ENCODE measurements at places on chromosomes 1 and 21.

- DNase-seq, result no peak
These were observed 28.4 kb downstream of the ELF3 start for GRCh38 chr1:202038688-202039346.

DNA sequence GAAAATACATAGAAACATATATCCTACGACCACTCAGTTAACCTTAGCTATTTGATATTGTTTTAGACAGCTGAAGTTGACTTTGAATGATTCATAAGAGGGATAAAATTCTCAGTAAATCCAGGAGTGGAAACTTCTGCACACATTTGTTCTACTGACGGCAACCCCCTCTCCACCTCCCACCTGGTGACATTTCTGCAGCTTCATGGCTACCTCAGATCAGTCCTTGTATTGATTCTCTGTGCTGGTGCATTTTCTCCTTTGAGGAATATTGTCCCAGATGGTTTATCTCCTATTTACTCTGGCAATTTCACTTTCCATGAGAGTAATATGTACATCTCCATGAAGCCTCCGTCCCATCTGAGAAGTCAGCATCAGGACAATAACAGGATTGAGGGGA is 57.7 kb upstream of the COA6 start:
- no peak for DNase-seq

DNA sequence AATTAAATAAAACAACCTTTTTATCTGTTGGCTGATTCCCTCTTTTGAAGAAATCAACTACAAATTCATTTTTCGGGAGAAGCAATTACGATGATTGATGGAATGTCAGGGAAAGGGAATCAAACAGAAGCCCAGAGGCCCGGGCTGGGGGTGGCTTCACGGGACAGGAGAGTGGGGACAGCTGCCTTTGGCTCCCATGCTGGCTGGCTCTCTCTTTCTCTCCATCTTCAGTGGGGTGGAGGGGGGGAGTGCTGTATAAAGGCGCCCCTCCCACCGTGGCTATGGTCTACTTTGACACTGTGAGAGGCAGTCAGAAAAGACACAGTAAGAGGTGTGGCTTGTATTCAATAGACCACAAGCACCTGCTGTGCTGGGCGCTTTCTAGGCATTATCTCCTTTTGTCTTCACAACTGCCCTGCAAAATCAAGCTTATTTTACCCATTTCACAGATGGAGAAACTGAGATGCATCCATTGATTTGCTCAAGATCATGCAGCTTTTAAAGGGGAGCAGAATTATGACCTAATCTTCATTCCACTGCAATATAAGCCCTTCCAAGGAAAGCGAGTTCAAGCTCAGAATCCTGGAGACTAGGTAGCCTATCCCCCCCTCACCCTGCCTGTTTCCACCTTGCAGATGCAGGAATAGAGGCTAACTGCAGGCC is 92.9 kb downstream of the GRIK3 start:
- no peak for DNase-seq

GRCh38 chr21:36397606-36398005 is 12.4 kb downstream of the CHAF1B start:
- no peak for DNase-seq

DNA sequence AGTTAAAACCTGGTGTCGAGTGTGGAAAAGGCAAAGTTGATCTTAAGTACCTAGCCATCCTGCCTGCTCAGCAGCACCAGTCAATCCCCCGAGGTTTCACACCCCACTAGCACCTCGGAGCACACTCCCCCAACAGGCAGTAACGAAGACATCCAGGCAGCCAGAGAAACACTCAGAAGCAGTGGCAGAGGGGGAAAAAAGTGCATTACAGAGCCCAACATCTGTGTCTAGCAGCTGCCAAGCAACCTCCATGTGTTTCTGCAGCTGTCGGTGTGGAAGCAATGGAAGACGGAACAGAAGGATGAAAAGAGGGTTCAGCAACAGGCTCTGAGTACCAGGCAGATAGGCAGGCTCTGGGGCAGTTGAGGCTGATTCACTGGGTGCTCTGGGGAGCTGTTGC is 73.4 kb upstream of the PROX1 start:
- no peak for DNase-seq

- DNase-seq, result no peak
These were observed 63.6 kb downstream of the CD46 start for GRCh38 chr1:207815466-207815865.

- no peak for DNase-seq
These were observed 129.9 kb upstream of the KCNK2 start for GRCh38 chr1:214952648-214953047.

- no peak for DNase-seq
These were observed 17.6 kb downstream of the RABIF start for GRCh38 chr1:202871367-202871766.

GRCh38 chr1:50425376-50426107 is 2.3 kb upstream of the DMRTA2 start:
- no peak for DNase-seq

DNA sequence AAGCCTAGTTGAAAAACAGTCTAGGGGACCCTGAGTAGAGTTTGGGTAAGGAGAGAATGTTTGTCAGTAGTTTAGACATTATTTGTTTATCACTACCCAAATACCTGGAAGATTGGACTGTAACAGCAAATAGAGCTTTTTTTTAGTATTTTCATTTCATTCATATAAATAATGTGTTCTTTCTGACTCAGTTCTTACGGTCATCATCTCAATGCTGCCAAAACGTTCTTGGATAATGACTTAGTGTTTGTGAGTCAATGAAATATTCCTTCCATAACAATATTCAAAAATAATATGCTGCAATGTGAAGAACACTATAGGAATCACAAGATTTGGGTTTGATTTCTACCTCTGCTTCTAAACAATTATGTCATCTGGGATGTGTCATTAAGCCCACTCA is 400.0 kb upstream of the PKN2 start:
- DNase-seq, result no peak

Data from stimulated activated CD8-positive, alpha-beta memory T cell treated with anti-CD3 and anti-CD28 coated beads, Interleukin-7, amount 100 ng/mL, for 4 hours (primary cell).